Activated CD4-positive, alpha-beta T cell treated with anti-CD3 and anti-CD28 coated beads, Interleukin-2, amount 50 U/mL, for 1 hour (primary cell): ENCODE measurements at places on chromosomes 1 and 21.
A peak's percentile ranks its signal among the peaks of the same experiment; 100 is the strongest.

- DNase-seq: no peak
These were observed 6.5 kb upstream of the MAST2 start for GRCh38 chr1:45796946-45797345.

GRCh38 chr1:36176106-36176949 is 20.4 kb downstream of the MAP7D1 start:
- no peak for DNase-seq

GRCh38 chr1:236638945-236639344 is 34.6 kb upstream of the HEATR1 start:
- no peak for DNase-seq

- DNase-seq: no peak
These were observed 181.9 kb upstream of the VAMP3 start for GRCh38 chr1:7589080-7589735.

- no peak for DNase-seq
These were observed 97.2 kb downstream of the PCBP3 start for GRCh38 chr21:45740491-45741357.

GRCh38 chr1:164693564-164694359 is 134.8 kb downstream of the PBX1 start:
- DNase-seq: no peak

DNA sequence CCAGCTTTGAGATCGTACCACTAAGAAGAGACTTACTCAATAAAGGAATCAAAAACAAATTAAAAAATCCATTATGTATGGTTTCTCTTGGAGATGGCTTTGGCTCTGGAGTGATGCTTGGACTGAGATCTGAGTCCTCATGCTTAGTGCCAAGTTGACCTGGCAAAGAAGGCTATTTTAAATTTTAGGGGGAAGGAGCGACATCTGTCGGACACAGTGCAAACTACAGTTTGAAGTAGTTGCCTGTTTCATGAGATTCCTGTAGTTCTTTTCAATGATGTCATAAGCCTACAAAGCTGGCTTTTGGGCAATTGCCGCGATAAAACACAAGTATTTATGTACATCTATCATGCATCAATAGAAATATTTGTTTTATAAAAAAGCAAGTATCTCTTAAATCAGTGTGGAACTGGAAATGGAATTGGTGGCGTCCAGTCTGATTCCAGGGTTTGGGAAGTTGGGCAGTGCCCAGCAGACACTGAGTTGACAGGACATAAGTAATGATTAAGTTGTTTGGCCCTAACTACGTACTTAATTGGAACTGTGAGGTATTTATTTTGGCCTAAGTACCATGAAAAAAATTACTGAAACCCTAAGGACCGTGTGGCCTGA is 50.0 kb downstream of the TBCE start:
- DNase-seq: peak; percentile 59

DNA sequence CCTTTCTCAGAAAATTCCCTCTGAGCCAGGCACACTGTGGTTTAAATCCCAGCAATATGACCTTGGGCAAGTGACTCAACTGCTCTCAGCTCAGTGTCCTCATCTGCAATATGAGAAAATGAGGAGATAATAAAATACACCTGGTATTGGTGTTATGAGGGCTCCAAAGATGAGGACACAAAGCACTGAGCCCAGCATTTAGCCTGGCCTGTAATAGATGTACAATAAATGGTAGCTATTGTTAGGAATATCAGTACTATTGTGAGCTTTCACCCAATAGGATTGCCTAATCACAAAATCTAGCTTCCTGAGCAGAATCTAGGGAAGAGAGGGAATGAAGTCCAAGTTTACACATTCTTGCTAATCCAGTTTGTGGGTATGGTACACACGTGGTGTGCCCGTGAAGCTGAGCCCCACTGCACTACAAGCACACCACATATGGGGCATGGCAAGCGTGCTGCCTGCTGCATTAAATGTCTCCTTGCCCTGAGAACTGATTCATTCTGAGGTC is 24.3 kb upstream of the SLC30A1 start:
- DNase-seq: no peak

DNA sequence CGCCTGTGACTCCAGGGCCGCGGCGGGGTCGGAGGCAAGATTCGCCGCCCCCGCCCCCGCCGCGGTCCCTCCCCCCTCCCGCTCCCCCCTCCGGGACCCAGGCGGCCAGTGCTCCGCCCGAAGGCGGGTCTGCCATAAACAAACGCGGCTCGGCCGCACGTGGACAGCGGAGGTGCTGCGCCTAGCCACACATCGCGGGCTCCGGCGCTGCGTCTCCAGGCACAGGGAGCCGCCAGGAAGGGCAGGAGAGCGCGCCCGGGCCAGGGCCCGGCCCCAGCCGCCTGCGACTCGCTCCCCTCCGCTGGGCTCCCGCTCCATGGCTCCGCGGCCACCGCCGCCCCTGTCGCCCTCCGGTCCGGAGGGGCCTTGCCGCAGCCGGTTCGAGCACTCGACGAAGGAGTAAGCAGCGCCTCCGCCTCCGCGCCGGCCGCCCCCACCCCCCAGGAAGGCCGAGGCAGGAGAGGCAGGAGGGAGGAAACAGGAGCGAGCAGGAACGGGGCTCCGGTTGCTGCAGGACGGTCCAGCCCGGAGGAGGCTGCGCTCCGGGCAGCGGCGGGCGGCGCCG is at the start of gene SIM2:
TSS of gene SIM2 (plus strand) at position 135 of the 565 bp plus-strand sequence. CDS start 632 bp downstream, outside the sequence.
- no peak for DNase-seq

- DNase-seq: no peak
These were observed 1.7 kb upstream of the SORT1 start for GRCh38 chr1:109399326-109399957.

- no peak for DNase-seq
These were observed 27.1 kb downstream of the RIMS3 start for GRCh38 chr1:40638097-40639036.

GRCh38 chr1:245788269-245788668 is 633.5 kb downstream of the KIF26B start:
- DNase-seq: no peak

DNA sequence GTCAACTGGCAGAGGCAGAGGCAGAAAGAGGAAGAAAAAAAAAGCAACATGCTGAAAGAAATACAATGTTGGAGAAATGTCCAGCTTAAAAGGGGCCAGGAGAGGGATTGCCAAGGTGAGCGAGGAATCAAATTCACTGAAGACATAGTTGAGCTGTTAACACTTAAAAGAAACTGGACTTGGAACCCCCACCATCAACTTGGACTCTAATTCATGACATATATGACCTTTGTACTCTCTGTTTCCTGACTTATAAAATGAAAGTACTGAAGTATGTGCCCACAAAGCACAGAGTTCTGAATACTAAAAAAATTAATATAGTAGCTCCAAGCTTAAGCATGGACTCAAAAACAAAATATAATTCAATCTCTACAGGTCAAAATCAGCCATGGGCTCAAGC is 16.1 kb downstream of the PRR9 start:
- DNase-seq: no peak

DNA sequence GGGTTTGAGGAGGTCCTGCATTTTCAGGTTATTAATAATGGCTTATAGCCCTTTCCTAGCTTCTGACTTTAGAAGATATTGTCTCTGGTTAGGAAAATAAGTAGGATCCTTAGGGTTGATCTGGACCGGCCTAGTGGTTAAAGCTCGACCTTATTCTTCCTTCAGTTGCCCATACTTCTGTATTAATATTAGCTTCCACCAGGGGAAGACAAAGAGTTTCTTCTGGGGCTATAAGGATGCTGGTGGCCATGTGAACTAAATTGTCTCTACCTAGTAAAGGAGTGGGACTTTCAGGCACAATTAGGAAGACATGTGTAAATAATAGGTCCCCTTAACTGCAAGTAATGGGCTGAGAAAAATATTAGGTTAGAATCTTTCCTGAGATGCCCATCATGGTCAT is 20.6 kb upstream of the FCGR2A start:
- no peak for DNase-seq

DNA sequence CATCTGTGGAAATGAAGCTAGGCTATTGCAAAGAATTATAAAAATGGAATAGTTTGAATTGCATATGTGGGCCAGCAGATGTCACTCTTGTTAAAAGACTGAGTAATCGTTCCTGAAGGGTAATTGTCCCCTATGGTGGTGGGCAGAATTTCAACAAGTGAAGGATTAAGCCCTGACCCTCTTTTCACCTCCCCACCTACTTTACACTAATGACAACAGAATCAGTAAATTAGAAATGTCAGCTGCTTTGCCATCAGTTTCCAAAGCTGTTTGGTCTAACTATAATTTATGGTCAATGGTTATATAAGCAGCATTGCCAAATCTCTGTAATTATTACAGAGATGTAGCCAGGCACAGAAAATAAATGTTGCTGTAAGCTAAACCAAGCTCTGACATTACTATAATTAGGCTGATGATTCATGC is 898.6 kb downstream of the AMY1C start:
- DNase-seq: no peak

DNA sequence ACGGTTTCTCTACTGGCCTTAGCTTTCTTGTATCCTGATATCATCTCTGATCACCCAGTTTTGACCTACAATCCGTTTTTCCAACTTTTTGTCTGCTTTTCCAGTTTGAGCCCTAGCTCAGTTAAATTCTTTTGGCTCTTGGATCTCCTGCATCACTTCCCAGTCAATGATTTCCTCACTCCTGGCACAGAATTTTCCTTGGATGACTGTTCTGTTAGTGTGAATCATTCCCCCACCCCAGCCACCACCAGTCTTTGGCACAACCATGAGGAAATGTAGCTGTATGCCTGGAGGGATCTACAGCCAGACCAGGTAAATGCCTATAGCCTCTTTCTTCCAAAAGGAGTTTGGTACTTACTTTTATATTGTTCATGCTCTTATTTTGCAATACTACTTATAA is 187.2 kb upstream of the PTGFR start:
- no peak for DNase-seq

- no peak for DNase-seq
These were observed 93.0 kb downstream of the ZBTB18 start for GRCh38 chr1:244144053-244144452.
